Vagina (tissue), 2 donors: ENCODE measurements at places on chromosomes 5 and 9.

DNA sequence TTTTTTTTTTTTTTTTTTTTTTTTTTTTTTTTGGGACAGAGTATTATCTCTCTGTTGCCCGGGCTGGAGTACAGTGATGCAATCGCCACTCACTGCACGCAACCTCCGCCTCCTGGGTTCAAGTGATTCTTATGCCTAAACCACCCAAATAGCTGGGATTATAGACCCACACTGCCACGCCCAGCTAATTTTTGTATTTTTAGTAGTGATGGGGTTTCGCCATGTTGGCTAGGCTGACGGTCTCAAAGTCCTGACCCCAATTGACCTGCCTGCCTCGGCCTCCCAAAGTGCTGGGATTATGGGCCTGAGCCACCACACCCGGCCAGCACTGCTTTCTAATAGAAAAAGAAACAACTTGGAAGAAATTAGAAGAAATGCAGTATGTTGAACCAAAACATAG, 39.2 kb downstream of the TTC1 start:
- no peak for DNase-seq

- no peak for DNase-seq
Observed at GRCh38 chr5:53479590-53480415, 626 bp upstream of the FST start.

DNA sequence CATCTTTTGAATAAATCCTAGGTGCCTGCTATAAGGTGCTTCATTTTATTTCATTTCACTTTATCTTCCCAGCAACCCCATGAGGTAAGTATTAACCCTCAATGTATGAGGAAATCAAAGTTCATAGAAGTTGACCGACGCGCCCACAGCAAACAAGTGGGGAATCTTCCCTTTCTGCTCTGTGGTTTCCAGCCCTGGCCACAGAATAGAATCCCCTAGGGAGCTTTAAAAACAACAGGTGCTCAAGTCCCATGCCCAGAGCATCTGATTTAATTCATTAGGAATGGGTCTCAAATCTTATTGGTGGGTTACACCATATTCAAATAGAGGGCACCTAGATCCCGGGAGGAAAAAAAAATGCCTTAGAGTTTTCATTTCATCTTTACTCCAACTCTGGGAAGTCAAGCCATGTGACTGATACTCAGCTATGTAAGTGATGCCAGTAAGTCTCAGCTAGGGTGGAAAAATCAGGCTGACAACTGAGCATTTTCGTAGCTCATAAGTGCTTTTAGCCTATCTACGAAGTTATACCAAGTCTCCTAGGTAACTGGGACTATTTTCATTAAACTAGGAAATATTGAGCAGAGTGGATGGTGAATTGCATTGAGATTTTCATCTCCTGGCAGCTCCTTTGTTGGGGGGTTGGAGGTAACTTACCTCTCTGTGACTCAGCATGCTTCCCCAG, 353.4 kb upstream of the SLC30A5 start:
- DNase-seq: no peak

DNA sequence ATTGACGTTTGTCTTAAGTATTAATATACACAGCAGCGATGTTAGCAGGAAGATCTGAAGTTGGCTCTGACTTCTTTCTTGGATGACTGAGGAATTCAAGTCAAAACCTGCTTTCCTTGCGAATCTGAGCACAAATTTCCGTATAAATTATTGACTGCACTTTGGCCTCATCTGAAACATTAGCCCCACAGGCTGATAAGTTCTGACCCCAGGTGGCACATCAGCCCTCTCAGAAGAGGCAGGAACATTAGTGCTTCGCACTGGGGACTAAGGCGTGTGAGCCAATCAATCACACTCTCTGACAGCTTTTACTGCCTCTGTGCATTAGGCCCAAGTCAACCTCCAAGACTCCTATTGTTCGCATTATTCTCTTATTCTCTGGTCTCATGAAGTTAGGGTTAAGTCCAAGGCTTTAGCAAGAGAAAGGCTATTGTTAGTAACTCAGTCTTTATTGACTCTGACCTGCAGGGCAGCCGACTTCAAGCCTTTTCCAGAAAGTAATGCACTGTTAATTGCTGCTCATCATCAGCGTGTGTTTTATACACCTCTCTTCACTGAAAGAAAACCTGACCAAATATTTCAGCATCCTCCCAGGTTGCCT, 84.2 kb downstream of the ZNF608 start:
- DNase-seq: no peak

DNA sequence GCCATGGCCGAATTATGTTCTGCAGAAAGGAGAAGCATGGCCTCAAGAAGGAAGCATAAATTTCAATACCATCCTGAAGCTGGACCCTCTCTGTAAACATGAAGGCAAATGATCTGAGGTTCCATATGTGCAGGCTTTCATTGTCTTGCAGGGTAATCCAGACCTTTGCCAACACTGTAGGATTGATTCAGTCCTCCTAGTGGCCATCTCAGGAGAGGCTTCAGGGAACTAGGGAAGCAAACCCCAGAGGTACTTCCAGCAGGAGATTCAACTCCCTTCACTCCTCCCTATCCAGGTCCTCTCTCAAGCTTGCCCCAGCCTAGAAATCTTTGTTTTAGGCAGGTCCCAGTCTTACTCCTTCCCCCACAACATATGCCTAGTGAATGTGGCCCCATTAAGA, 99.3 kb upstream of the HCN1 start:
- no peak for DNase-seq
